ENCODE measurements at places on chromosomes 16 and 17. TPM values are rescaled to one million over a fixed set of nuclear protein-coding genes. Genes with fewer than 3 reads are reported as not detected.

- DNase-seq = peak; percentile 54
These were observed at the start of gene ABR for GRCh38 chr17:1179818-1180742. Gene ABR (minus strand): TSS chr17:1179981. CDS start chr17:1179727, 254 bp downstream.

GRCh38 chr16:69812688-69813014 is 50.5 kb downstream of the WWP2 start:
- no peak for DNase-seq

DNA sequence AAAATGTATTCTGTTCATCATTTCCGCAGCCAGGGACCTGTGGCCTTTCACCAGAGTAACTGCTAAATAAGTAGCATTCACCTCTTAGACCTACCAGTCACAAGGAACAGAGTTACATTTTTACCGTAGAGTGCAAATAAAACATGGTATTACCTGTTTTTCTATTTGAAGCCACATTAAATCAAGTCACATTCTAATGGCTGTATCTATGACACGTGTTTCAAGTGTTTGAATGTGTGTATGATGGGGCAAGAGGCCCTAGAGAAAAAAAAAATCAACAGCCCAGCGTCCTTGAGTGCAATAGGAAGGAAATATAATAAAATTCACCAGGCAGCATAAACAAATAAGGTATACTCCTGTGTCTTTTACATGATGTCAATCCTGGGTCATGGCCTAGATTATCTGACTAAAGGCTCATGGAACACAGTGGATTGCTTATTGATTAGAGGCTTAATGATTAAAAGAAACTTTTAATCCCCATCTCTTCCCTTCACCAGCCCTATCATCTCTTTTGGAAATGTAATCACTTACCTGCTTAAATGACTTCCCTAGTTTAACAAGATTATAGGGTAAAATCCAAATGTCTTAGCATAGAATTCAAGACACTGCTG is 168.7 kb upstream of the CDH5 start:
- DNase-seq = no peak

DNA sequence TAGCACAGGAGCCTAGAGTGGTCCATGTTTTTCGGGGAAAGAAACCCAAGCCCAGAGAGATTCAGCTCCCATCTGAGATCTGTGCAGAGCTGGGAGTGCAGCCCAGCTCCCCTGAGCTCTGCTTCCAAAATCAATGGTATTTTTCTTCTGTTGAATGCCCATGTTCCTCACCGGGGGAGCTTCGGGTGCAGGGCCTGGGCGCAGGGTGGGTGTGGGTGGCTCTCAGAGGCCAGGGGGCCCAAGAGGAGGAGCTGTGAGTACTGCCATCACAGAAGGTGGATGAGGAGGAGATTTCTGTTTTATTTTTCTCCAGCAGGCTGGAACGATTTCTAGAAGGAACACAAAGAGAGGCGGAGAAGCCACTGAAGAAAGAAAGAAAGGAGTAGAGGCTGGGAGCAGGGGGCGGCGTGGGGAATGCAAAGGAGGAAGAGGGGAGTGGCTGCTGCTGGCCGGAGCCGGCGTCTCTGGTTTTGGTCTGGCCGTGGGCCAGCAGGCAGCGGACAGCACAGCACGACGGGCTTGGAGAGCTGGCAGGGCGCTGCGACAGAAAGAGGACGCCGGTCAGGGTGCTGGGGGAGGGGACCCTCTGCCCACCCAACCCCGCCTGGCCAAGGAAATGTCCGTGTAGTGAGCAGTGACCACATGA is 76.2 kb upstream of the KSR1 start:
- DNase-seq = peak; percentile 65

GRCh38 chr17:1367351-1367745 is 32.7 kb downstream of the YWHAE start:
- DNase-seq = no peak

- DNase-seq = peak; percentile 62
These were observed at the start of gene CENPV for GRCh38 chr17:16353317-16354174. Gene CENPV (minus strand): TSS chr17:16353469. CDS start chr17:16353436, 33 bp downstream.

DNA sequence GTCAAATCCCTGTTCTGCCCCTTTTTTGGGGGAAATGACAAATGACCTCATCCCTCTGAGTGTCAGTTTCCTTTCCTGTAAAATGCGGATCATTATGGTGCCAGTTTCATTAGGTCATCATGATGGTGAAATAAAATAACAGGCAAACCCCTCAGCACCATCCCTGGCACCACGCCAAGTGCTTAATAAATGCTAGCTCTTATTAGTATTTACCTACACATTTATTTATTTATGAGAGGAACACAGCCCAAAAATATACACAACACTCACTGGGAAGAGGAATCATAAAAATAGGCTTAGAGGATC is 28.6 kb upstream of the GPRC5B start:
- peak; percentile 34 for DNase-seq

- DNase-seq = no peak
These were observed 18.5 kb upstream of the ARHGAP27 start for GRCh38 chr17:45451131-45451530.

NPTX1 gene
- under 0.01 TPM for total RNA-seq

TEKT1 gene
- total RNA-seq = not detected

KRTAP9-1 gene
- total RNA-seq = not detected

KRTAP9-4 gene
- total RNA-seq = not detected

SAMD14 gene
- total RNA-seq = 5.1 TPM

CASKIN1 gene
- 0.05 TPM for total RNA-seq

SLC6A4 gene
- total RNA-seq = 2.6 TPM

KCNG4 gene
- not detected for total RNA-seq

MT1M gene
- total RNA-seq = 0.34 TPM

Data from dermis blood vessel endothelial cell (primary cell).